NCI-H1417 treated with DMSO at 0.1 percent for 48 hours (cell line): ENCODE measurements at places on chromosomes 16 and 17.

DNA sequence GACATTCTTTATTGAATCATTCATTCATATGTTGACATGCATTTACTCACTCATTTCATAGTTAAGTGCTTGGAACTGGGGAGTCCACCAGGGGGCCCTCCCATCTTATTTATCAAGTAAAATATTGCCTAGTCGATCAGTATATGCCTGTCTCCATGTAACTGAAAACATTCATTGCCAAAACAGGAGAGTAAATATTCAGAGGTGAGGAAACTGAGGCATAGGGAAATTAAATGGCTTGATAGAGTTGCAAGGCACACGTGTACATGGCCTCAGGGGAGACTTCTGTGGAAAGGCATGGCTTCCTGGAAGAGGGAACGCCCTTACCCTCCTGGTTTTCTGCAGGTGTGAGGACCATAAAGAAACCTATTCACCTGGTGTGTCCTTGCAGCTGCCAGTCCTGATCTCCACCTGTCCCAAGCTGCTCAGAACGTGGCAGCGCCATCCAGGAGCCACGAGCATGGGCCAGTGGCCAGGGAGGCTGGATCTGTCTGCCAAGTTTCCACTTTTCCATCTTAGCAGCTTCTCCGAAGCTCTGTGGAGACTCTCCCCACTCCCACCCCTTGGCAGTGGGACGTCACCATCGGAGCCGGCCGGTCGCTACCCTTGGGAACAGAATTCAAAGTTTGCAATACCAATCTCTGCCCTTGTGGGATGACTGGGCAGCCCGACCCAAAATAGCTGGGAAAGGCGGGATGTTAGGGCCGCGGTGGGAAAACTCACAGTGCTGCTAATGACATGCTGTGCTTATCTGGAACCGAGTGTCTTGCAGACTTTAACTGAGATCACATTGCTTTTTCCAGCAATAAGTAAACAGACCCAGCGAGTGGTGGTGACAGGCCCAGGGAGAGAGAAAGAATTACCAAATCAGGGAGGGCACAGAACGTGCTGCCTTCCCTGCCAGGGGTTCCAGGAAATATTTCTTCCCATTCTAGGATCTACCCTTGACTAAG, 4.1 kb upstream of the C1QTNF1 start:
- no peak for DNase-seq

DNA sequence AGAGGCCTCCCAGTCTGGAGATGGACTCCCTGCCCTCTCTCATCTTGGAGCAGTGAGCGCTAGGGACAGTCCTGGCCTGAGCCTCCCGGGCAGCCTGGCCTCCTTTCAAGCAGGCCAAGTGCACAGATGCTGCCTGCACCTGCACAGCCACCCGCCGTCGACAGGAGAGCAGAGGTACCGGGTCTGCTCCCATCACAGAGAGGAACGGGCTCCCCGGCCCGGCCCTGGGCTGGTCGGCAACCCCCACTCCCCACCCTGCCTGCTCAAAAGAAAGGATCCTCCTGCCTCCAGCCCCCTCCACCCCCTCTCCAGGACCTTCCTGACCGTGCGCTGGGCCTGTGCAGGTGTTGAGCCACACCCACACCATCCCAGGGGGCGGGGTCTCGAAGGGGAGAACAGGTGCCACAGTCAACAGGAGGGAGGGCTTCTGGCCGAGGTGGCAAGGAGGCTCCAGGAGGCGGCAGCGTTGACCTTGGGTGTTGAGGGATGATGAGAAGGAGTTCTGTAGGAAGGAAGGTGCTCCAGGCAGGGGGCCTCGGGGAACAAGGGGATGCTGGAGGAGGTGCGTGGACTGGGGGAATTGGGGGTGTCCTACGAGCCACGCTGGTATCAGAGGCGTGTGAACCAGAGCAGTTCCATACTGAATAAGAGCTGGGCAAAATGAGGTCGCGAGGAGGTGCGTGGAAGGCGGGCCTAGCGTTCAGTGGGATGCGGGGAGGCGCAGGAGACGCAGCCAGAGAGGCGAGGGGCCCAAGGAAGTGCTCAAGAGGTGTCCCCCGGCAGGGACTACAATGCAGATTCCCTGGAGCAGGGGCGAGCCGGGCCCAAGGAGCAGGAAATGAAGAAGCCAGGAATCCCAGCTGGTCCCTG, 967 bp upstream of the CDH15 start:
- DNase-seq = no peak

- DNase-seq = no peak
These were observed 9.9 kb upstream of the HOXB13 start for GRCh38 chr17:48738424-48738802.

DNA sequence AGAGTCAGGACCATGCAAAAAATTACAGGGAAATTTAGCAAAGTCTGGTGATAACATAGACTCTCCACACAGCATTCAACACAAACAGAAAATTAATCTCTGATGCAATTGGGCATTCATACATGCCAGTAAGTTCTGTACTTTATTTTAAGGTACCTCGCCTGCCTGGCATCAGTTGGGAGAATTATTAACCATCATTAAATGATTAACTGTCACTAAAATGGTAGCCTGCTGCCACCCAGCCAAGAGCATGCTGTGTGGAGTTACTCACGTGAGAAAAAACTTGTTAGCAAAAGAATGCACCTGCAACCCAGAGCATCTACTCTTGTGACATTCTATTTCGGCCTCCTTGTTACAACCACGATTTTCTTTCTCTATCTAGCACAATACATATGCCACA, 117.2 kb downstream of the GRIN2A start:
- DNase-seq = no peak

DNA sequence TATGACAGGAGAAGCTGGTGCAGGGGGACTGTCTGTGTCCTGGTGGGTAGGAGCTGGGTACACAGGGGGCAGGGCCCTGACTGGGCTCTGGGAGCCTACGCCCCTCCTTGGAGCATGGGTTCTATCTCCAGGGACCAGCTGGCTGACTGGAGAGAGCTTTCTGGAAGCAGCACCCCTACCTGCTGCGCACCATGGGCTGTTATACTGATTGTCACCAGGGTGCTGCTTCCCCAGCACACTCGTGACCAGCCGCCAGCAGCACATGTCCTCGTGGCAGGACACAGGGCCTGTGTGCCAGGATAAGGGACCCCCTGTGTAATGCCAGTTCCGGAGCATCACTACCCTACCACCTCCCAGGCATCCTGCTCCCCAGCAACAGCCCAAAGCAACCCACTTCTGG, 106.0 kb downstream of the AMFR start:
- no peak for DNase-seq

GRCh38 chr17:62322313-62322712, 58.0 kb upstream of the EFCAB3 start:
- DNase-seq = no peak

GRCh38 chr16:27430923-27431484, 29.0 kb downstream of the IL21R start:
- DNase-seq = no peak

- DNase-seq = no peak
These were observed 78.8 kb downstream of the BRIP1 start for GRCh38 chr17:61784510-61784909.

DNA sequence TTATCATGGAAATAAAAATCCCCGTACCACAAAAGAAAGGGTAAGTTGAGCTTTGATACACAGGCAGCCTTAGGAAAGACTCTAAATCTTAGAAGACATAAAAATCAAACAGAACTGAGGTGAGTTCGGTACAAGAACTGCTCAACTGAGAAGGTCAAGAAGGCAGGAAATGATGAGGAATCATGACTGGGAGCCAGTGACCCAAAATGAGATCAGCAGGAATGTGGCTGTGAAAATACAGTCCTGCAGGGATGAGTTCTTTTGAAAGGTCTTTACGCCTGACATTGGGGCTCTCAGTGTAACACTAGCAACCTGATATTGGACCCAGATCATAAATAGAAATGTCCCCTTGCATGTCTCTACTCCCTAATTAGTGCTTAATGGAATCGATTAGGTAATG, 56.3 kb upstream of the CDH11 start:
- no peak for DNase-seq

DNA sequence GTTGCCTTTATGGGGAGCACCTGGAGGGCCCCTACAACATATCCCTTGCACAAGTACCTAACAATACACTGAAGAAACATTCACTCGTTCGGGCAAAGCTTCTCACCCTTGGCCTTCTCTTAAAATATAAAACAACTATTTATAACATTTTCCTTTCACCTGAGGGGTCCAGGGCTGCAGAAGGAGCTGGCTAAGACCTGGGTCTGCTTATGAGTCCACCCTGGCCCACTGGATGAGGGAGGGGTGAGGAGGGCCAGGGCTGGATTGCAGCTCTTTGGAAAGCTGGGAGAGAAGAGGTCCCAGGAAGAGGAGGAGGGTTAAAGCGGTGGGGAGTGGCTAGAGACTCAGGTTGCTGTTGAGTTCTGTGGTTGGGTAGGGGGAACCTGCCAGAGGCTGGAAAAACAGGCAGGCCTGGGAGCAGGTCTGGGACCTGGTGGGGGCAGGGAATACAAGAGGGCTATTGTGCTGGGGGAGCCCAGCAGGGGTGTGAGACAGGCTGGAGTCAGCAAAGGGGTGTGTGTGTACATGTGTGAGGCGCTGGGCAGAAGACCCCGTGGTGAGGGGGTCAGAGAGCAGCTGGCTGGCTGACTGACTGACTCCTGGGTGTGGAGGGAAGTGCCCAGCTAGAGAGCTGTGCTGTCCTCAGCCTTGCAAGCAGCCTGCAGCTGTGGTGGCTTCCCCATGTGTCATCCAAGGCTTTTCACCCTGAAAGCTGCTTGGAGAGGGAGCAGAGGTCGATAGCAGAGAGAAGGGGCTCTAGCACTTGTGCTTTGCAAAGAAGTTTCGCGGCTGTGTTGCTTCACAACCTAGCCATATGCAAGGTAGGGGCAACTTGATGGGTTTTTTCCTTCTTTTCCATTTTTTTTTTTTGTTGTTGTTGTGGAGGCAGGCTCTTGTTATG, 10.2 kb upstream of the MRC2 start:
- no peak for DNase-seq

- no peak for DNase-seq
These were observed at the start of gene CRYBA1 for GRCh38 chr17:29246628-29247027. Gene CRYBA1 (plus strand): TSS chr17:29246859. CDS start chr17:29246864, 5 bp downstream.

DNA sequence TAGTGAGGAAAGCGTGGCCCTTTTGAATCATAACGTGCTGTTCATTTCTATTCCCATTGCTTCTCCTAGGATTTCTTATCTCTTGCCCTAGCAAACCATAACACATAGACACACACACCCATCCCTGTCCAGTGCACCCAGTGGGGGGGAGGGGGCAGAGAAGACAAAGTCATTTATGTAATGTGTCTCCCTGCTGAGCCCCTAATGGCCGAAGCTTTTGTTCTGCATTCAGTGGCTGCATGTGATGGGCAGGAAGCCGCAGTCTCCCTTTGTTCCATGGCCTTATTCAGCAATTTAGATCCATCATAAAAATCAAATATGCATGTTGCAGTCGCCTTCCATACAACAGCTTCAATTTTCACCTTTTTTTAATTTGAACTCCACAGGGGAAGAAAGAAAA, 325.4 kb downstream of the ZFHX3 start:
- DNase-seq = peak; percentile 79

DNA sequence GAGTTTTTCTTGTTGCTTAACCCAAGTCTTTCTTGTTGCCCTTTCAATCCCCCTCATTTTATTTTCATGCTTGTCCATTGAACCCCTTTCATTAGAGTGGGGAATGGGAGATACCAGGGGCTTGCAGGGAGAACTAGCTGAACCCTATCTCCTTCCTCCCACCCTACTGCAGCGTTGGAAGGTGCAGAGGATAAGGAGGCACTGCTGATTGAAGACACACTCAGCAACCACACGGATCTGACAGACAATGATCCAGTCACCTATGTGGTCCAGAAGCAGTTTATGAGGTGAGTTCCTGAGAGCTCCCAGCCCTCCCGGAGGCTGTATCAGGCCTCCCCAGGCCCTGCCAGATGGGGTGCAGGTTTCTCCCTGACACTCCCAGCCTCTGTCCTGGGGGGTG, 32.5 kb downstream of the ANKRD40 start:
- DNase-seq = no peak

DNA sequence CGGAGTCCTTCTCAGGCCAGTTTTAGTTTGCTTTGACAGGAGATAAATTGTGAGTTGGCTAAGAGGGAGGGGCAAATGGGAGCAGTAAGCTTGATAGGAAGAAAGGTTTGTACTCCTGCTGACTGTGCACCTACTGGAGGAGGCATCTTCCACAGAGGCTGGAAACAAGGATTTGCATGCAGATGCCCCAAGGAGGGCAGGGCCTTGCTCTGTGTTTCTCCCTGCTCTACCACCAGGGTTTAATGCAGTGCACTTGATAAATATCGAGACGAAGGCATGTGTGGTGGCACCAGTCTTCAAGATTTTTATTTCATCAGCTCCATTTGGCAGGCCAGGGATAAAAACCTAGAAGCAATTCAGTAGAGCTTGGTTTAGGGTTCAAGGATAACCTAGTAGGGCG, 210.5 kb upstream of the C16orf82 start:
- DNase-seq = no peak

DNA sequence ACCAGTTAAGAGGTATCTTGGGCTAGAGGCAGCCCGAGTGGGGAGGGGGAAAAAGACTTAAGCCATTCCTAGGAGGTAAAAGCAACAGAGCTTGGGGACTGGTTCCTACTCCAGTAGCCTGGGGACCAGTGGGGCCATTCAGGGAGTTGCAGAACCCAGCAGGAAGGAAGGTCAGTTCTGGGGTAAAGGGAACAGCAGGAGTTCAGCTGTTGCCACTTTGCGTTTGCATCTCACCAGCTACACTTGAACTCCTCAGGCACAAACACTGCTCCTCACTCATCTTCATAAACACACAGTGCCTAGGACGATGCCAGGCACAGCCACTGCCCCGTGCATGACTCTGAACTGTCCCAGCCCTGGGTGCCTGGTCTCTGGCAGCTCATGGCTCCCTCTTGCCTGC, 4.0 kb downstream of the HAP1 start:
- DNase-seq = no peak

DNA sequence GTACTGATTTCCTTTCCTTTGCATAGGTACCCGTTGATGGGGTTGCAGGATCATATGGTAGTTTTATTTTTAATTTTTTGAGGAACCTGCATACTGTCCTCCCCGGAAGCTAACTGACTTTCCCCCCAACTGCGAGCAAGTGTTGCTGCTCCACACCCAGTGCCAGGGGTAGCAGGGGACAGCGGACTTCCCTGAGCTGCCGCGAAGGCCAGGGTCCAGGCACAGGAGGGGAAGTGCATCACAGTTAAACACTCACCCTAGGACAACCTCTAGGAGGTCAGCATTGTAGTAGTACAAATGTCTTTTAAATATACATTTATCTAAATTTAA, 201.7 kb downstream of the NPIPB11 start:
- DNase-seq = no peak

DNA sequence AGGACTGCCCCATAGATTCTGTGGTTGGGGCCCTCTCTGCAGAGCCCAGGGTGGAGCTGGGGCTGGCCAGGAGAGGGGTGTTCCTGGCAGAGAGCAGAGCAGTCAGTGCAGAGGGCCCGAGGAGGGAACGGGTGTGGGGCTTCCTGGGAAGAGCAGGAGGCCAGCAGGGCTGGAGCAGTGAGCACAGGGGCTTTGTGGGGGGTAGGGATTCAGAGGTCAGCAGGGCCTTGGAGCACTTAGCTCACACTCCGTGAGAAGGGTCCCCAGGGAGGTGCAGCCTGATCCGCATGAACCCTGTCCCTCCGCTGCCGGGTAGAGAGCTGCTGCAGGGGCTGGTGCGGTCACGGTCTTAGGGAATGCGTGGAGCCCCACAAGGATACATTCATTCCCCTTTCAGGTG, 113.0 kb upstream of the CIBAR2 start:
- no peak for DNase-seq

GRCh38 chr16:19086322-19087199, 19.1 kb downstream of the COQ7 start:
- peak; percentile 47 for DNase-seq
